ENCODE measurements at places on chromosomes 13 and 19. TPM values are rescaled to one million over a fixed set of nuclear protein-coding genes. Genes with fewer than 3 reads are reported as not detected.

GRCh38 chr19:33295621-33296487, 6.5 kb downstream of the CEBPA start:
- DNase-seq = peak; percentile 39

DNA sequence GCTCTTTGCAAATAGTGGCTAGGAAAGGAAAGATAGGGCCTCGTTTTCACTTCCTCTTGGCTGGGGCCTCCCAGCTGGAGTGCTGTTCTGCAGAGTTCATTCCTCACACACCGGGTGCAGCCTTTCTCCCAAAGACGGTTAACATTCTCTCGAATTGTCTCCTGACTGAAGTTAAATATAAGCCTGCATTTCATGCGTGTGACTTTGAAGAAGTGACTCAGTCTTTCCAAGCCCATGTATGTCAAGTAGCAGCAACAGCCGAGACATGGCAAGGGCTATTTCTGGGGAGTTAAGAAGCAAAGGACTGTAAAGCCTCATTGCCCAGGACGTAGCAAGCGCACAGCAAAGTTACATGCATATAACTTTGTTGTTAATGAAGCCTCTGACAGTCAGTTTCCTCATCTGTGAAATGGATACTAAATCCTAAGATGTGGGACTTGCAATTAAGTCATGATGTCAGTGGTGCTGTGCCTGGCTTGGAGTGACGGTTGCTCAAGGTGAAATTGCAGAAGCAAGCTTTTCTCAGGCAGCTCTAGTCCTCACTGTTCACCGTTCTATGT, 502.4 kb downstream of the MYO16 start:
- no peak for DNase-seq

- no peak for DNase-seq
These were observed at the start of gene CYP4F11 for GRCh38 chr19:15934332-15935078. TSS of gene CYP4F11 (minus strand) at chr19:15934529. CDS start at chr19:15934408, 121 bp downstream.

- DNase-seq = no peak
These were observed 8.7 kb upstream of the CREB3L3 start for GRCh38 chr19:4144666-4145249.

- peak; percentile 94 for DNase-seq
These were observed at the start of gene TSHZ3 for GRCh38 chr19:31349160-31349881. TSS of gene TSHZ3 (minus strand) at chr19:31349436. CDS start at chr19:31349219, 217 bp downstream.

- no peak for DNase-seq
These were observed 8.9 kb upstream of the TMEM160 start for GRCh38 chr19:47057328-47057727.

DNA sequence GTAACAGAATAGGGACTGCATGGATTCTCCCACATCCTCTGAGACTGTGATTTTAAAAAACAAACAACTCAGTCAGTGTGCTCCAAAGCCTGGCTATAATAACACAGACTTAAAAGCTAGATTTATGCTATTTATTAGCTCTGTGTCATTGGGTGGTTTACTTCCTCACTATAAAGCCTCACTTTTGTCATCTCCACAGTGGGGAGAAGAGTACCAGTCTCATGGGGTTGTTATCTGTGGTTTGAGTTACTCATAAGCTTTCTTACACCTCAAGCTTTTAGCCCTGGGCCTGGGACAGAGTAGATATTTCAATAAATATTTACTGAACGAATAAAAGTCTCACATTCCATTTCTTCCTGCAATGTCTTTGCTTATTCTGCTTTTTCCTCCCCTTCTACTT, 5.3 kb downstream of the RNASEH2B start:
- no peak for DNase-seq

GRCh38 chr19:38492181-38492813, 58.8 kb downstream of the RYR1 start:
- no peak for DNase-seq

DNA sequence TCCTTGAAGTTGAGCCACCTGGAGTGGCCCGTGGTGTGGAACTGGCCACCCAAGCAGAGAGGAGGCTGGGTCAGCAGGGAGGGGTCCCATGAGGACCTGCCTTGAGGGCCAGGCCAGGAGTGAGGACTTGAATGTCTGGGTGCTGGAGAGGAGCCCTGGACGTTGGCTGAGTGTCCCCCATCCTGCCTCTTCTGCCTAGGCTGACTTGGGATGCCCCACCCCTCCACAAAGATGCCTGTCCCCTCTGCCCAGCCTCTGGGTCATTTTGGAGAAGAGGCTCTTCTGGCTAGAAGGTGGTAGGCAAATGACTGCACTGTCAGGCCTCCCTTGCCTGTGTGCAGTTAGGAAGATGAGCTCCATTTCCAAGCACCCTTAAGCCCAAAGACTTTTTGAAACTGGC, 1.7 kb downstream of the SSBP4 start:
- no peak for DNase-seq

GRCh38 chr19:17103177-17103576, 27.6 kb downstream of the MYO9B start:
- no peak for DNase-seq

DNA sequence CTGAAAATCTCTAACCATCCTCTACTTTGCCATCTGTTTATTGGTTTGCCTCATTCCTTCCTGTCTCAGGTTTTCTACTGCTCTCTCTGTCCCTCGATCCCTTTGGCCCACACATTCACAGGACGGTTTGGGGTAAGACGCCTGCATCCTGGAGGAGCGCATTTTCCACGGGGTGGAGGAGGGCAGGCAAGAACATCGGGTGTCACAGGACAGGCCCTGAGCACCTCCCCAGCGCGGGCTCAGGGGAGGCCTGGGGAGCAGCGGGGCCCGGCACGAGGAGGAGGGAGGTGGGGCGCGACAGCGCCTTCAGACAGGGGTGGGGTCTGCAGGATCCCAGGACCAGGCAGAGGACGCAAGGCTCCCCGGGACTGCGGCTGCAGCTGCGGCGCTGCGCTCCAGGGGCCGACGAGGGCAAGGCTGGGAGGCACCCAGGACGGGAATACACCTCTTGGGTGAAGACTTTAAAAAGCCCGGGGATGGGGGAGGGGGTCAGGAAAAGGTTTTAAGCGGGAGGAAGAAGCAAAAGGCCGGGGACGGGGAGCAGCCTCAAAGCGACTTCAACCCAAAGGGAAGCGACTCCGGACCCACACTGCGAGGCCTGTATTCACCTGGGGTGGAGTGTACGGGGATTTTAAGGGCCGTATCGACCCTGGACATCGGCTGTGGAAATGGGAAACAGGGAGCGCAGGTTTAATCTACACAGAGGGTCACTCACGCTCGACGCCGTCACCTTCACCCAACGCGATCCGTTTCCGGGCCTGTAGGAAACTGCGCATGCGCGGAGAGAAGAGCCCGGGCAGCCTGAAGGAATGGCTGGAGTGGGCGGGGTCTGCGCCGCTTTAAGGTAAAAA, at the start of gene ZNF415:
Gene ZNF415 (minus strand): TSS at position 770 of the 851 bp plus-strand sequence. CDS start 10,234 bp downstream, outside the sequence.
- peak; percentile 88 for DNase-seq

DNA sequence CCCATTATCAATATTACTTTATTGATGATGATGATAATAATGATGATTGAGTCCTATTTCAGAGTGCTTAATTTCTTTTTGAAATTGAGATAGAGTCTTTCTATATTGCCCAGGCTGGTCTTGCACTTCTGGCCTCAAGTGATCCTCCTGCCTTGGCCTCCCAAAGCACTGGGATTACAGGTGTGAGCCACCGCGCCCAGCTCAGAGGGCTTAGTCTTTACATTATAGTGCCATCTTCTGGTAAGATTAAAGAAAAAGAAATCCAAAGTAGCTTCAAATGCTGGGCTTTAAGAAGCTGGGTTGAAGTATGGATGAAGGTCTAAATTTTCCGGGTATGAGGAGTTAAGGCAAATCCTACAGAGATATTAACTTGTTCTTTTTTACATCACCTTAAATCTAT, 3.4 kb upstream of the ZNF333 start:
- DNase-seq = no peak

DNA sequence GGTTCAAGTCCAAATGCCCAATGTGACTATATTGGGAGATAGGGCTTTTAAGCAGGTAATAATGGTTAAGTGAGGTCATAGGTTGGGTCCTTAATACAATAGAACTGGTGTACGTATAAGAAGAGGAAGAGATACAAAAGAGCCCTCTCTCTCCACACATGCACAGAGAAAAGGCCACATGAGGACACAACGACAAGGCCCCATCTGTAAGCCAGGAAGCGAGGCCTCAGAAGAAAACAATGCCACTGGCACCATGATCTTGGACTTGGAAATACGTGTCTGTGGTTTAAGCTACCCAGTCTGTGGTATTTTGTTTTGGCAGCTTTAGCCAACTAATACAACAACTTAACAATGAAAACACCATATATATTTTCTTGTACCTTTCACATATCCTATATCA, 23.4 kb upstream of the RFC3 start:
- DNase-seq = no peak

DNA sequence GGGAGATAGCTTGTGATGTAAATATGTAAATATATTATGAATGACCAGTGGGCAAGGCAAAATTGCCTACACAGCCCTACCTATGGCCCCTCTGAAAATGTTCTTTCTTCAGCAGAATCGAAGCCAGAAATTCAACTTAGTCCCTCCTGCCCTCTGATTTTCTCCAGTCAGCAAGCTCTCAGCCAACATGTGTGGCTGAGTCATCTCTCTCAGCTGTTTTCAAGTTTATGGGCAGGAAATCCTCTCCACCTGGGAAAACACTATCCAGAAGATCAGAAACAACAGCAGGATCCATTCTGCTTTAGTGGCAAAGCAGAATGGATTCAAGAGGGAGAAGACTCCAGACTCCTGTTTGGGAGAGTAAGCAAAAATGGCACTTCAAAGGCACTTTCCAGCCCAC, 8.9 kb upstream of the ZNF527 start:
- no peak for DNase-seq

- peak; percentile 74 for DNase-seq
These were observed 15.7 kb downstream of the FEM1A start for GRCh38 chr19:4807188-4807587.

DNA sequence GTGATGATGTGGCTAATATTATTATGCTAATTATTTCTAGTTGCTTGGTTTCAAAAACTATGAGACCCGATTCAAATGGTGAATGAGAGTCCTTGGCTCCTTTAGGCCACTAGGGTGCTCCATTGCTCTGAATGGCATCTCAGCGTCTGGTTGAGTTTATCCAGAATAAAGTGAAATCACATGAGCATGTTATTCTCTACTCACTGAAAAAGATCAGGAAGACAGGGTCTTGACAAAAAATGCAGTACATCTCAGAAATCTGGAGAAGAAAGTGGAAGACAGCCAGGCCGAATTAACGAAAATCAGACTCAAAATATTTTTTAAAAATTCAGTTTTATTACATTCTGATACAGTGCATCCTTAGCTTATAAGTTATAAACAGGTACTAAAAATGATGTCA, 516.2 kb downstream of the MYO16 start:
- no peak for DNase-seq

Gene MIR17HG
- 4.1 TPM for total RNA-seq

Gene KLK12
- not detected for total RNA-seq

Gene RFC3
- 9.4 TPM for total RNA-seq

Gene FAM83E
- total RNA-seq = not detected

Gene LGALS7
- not detected for total RNA-seq

Gene OR10H1
- total RNA-seq = not detected
